ENCODE measurements at places on chromosomes 2 and 18. TPM values are rescaled to one million over a fixed set of nuclear protein-coding genes. Genes with fewer than 3 reads are reported as not detected.

DNA sequence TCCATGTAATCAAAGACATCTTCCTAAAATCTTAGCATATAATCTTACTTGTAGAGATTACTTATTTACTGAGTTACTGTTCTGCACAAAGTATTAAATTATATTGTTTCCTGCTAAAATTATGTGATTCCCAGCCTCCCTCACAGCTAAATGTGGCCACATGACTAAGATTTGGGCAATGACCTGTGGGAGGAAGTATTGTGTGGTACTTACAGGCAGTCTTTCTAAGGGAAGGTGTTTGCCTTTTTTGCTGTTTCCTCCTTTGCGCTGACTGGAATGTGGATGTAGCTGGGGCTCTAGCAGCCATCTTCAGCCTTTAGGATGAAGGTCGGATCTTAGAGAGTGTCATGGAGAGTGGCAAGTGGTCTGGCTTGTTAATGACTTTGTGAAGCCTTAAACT, 146.3 kb upstream of the APCDD1 start:
- no peak for DNase-seq

- DNase-seq: no peak
Measured at GRCh38 chr2:136012315-136012714, 26.9 kb upstream of the DARS1 start.

- DNase-seq: no peak
Measured at GRCh38 chr2:133948610-133949290, 305.1 kb upstream of the MGAT5 start.

DNA sequence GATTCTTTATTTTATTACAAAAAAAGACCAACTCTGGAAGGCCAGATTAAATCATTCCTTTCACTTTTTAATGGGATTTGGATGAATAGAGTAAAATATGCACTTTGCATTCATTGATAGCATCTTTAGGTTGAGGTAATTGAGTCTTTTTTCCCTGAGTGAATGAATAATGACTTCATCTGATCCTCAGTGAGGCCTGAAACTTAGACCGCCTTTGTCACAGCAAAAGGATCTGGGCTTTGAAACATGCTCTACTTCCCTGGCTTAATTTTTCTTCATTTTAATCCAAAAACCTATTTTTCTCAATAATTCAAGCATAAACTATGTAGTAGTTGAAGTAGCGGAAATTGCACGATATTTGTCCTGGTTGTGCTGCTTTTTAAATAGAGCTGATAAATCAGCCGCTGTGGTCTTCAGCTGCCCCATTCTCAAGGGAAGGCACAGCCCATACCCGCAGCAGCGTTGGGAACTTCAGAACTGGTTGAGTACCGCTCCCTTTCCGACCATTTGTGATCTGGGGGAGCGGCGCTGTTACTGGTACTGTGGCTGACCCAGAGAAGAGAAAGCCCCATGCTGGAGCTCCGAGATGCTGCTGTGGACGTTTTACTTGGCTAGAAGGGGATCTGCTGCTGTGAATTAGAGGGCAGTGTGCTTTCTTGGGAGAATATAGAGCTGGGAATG, 145.3 kb upstream of the NFATC1 start:
- no peak for DNase-seq

- peak; percentile 95 for DNase-seq
Measured at GRCh38 chr2:9555297-9556120, at the start of gene ADAM17. Gene ADAM17 (minus strand): TSS chr2:9555830. CDS start chr2:9555605, 225 bp downstream.

- DNase-seq: peak; percentile 54
Measured at GRCh38 chr2:205925373-205926337, 160.3 kb downstream of the INO80D start.

DNA sequence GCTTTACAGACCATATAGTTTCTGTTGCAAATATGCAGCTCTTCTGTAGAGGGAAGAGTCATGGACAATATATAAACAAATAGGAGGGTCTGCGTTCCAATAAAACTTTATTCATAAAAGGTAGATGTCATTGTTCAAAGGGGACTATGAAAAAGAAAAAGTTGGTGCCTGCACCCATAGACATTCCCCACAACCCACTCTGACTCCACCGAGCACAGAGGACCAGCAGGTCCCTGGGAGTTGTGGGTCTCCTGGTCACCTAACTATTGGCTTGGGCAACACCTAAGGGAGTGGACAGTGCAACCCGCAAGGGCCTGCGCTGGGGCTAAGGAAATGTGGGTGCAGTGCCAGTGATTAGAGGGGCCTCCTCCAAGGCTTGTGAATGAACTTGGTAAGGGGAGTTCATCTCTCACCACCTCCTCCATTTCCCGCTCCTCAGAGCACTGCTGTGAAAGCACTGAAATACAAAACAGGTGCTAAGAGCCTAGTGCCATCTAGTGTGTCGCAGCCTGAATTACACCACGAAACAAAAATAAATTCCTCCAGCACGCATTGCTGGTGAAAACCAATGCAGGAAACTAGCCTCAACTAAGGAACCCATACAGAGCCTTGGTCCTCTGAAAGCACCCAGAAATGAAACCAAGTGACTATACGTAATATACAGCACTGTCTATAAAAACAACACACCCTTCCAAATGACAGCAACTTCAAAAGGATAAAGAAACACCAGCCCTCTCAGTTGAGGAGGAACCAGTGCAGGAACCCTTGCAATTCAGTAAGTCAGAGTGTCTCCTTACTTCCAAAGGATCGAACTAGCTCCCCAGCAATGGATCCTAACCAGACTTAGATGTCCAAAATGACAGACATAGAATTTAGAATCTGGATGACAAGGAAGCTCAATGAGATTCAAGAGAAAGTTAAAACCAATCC, 166.6 kb downstream of the RNF144A start:
- peak; percentile 37 for DNase-seq

- DNase-seq: peak; percentile 62
Measured at GRCh38 chr2:42180300-42180699, 11.1 kb downstream of the EML4 start.

- peak; percentile 88 for DNase-seq
Measured at GRCh38 chr18:5463390-5463789, 80.4 kb downstream of the EPB41L3 start.

Gene ERFE
- total RNA-seq: 3.4 TPM

Gene RAPGEF4
- total RNA-seq: 1.3 TPM

Gene WDR43
- 80.2 TPM for total RNA-seq

DNA sequence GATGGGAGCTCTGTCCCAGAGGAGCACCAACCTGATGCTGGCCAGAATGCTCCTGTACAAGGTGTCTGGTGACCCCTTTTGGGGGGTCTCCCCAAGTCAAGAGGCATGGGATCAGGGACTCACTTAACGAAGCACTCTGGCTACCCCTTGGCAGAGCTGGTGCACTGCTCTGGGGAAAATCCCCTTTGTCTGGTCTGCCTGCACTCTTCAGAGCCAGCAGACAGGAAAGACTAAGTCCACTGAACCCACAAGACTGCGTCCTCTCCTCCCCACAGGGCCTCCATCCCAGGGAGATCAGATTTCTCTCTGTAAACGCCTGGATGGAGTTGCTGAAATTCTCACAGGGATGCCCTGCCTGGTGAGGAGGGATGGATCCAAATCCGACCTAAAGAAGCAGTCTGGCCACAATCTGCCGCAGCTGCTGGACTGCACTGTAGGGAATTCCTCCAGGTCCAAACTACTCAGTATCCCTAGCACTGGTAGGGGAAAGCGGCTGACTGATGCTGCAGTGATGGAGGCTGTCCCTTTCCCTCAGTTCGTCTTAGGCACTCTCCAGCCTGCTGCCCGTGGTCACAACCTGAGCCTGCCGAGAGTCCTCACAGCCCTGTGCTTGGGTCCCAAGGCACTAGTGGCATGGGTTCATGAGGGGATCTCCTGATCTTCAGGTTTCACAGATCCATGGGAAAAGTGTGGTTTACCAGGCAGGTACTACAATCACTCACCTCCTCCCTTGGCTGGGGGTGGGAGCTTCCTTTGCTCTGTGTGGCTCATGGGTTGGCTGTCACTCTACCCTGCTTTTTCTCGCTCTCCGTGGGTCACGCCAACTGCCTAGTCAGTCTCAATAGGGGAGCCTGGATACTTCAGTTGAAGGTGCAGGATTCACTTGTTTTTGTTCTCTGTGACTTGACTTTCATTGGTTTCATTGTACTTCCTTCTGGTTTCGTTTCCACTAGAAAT, 98.6 kb downstream of the SLC4A10 start:
- no peak for DNase-seq

Gene DPP4
- 203 TPM for total RNA-seq

- no peak for DNase-seq
Measured at GRCh38 chr2:204234248-204234647, 297.7 kb downstream of the ICOS start.

DNA sequence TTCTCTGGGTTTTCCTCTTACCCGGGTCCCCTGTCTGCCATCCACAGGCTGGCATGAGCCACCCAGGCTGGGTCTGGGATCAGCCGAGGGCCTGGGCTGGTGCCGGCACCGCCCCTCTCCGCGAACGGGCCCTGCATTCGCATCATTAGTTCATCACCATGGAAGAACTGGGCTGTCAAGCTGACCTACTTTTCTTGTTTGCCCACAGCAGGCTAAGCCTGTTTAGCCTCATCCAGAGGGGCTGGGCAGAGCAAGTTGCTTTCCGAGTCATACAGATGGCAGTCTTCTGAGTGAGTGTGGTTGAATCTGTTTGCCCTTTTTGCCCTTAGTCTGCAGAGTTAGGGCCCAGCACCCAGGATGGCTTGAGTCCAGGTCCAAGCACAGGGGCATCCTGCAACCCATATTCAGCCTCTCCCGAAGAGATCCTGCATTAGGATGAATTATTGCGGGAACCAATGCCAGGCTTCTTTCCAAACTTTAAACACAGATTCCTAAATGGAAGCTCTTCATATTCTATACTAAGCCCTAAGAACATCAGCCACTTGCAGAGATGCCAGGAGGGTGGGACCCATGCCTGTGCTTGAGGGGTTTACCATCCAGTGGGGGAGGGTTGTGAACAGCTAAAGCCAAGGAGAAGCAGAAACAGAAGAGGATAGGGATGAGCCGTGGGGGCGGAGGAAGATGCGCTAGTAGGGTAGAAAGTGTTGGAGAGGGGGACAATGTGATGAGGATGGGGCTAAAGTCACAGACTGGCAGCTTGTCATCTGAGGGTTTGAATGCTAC, 68.0 kb downstream of the NPAS2 start:
- no peak for DNase-seq

Gene ZNF513
- 7.3 TPM for total RNA-seq

DNA sequence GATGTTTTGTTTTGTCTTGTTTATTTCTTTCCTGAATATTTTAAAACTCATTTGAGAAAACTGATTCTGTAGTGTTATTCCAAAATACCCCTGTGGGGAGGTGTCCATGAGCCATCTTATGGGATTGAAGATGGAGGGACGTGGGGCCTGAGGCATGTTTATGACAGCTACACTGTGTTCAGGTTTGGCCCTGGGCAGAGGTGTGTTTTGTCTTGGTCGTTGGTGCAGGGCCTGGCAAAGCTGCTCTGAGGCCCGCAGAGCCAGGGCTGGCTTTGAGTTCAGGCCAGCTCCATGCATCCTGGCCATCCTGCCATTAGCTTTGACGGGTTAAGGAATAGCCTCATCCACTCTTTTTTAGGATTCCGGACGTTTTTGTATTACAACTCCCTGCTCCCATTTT, 68.9 kb downstream of the TMEM18 start:
- no peak for DNase-seq

DNA sequence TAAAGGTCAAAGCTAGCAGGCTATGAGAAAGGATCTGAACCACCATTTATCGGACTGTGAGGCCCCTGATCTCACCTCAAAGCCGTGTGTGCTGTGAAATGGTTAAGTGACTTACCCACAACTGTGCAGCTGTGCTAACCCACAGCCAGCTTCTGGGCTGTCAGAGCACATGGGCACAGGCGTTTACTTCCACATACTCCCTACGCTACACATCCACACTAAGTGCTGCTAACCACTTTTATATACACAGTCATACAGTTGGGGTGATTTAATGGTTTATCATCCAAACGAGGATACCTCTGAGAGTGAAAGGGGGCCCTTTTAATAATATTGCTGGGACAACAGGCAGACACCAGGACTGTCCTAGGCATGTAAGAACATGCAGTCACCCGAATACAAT, 37.3 kb downstream of the CYRIA start:
- DNase-seq: no peak

Gene POTEI
- not detected for total RNA-seq
